Fibroblast of villous mesenchyme (primary cell): ENCODE measurements at places on chromosomes 13 and 19. TPM values are rescaled to one million over a fixed set of nuclear protein-coding genes. Genes with fewer than 3 reads are reported as not detected.

ZAR1L gene
- under 0.01 TPM in 2 replicates for total RNA-seq

HSPB6 gene
- 20.7 and 44.8 TPM in 2 replicates for total RNA-seq

TNFRSF19 gene
- 95.7 and 139 TPM in 2 replicates for total RNA-seq

RHPN2 gene
- 2.6 TPM in 2 replicates for total RNA-seq

SIGLEC5 gene
- not detected in 2 replicates for total RNA-seq

PRDX2 gene
- total RNA-seq = 222 and 230 TPM in 2 replicates

CEACAM20 gene
- not detected in 2 replicates for total RNA-seq

ZNF829 gene
- 2.6 and 3.5 TPM in 2 replicates for total RNA-seq

HIPK4 gene
- under 0.01 TPM in 2 replicates for total RNA-seq

CRB3 gene
- total RNA-seq = 0.43 TPM in 1 of 2 replicates, not detected in the other

ZNF724 gene
- total RNA-seq = 5.6 and 6.8 TPM in 2 replicates

KCNC3 gene
- total RNA-seq = not detected in 2 replicates

ZNF723 gene
- total RNA-seq = not detected in 2 replicates

LENG9 gene
- total RNA-seq = 5.2 and 7.1 TPM in 2 replicates

CDADC1 gene
- total RNA-seq = 3.5 TPM in 2 replicates

GNA15 gene
- under 0.01 and 0.32 TPM in 2 replicates for total RNA-seq

CAMSAP3 gene
- not detected in 2 replicates for total RNA-seq

RAB3D gene
- total RNA-seq = 8.7 and 9.1 TPM in 2 replicates

LPAR2 gene
- total RNA-seq = 0.86 and 0.97 TPM in 2 replicates

VSTM1 gene
- total RNA-seq = 0.43 TPM in 1 of 2 replicates, not detected in the other

AZU1 gene
- total RNA-seq = not detected in 2 replicates

CNN1 gene
- 61.3 and 148 TPM in 2 replicates for total RNA-seq
